ENCODE measurements at places on chromosomes 11 and 22.
A peak's percentile ranks its signal among the peaks of the same experiment; 100 is the strongest.

DNA sequence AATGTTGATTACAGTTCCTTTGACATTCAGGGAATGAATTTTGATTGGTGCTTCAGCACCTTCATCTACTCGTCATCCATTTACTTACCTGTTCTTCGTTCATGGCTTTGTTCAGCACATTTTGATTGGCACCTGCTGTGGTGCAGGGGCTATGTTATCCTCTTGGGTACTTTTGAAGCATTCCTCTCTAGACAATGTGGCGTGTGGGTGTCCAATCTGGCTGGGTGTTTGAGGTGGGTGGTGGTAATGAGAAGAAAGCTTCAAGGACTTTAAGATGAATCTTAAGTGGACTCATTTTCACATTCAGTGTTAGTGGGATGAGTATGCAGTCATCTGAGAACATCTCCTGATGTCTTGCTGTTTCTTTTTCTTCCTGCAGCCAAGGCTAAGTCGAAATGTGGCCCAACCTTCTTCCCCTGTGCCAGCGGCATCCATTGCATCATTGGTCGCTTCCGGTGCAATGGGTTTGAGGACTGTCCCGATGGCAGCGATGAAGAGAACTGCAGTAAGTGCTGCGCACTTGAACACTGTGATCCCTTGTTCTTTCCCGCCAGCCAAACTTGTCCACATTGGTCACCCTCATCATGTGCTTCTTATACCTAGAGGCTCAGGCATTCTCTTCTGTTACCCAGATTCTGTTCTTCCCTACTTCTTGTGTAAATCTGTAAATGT is 137.5 kb downstream of the LDLRAD3 start:
- DNase-seq, result no peak

GRCh38 chr11:405323-405953 is 9.4 kb downstream of the SIGIRR start:
- DNase-seq, result no peak

- no peak for DNase-seq
Measured at GRCh38 chr22:28981818-28982499, 79.7 kb downstream of the C22orf31 start.

DNA sequence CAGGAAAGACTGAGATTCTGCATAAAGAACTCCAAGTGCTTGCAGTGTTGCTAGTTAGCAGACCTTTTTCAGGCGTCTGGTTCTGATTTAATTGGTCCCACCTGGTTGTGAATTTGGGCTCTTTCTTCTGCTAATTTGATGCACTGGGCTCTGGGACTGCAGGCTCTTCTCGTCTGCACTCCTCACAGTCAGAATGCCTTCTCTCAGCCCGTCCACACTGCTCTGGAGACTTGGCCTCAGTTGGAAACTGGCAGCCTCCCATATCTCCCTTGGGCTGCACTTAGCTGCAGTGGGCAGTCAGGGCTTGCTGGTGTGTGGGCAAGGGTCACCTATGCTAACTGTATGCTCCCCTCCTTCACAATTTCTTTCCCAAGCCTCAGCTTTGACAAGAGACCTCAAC is 1.5 kb downstream of the TRIM6 start:
- DNase-seq, result no peak

DNA sequence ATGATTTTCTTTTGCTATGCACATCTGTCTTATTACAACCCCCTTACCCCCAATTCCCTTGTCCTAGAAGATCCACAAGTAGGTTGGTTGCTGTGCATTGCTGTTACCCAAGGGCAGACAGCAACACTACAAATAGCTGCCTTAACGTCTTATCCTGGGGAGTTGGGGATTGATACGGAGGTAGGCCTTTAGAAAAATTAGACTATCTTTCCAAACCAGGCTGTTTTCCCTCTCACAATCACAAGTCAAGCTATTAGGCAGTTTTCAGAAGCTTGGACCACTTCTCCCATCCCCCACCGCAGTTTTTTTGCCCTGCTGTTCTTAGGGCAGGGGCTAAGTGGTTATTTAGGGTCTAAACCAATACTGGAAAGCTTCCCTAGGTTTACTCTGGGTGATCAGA is 2.8 kb upstream of the PHLDB1 start:
- no peak for DNase-seq

DNA sequence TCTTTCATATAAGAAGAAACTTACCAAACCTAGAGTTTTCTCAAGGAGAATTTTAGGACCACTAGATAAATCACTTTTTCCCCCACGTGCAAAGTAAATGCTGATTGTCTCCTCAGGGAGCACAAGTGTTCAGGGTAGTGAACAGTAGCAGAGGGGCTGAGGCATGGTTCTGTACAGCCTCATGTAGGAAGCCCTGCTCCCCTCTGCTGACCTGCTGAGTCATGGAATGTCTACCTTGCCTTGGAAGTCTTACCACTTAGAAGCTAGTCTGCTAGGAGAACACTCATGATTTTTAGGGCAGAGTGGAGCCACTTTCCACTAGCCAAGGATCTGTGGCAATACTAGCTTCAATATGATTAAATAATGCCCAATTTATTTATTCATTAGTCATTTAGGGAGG is 2120.6 kb upstream of the RAG2 start:
- no peak for DNase-seq

GRCh38 chr11:31651208-31651607 is 141.6 kb downstream of the ELP4 start:
- DNase-seq, result no peak

- no peak for DNase-seq
Measured at GRCh38 chr22:31269892-31270579, 22.3 kb downstream of the PIK3IP1 start.

DNA sequence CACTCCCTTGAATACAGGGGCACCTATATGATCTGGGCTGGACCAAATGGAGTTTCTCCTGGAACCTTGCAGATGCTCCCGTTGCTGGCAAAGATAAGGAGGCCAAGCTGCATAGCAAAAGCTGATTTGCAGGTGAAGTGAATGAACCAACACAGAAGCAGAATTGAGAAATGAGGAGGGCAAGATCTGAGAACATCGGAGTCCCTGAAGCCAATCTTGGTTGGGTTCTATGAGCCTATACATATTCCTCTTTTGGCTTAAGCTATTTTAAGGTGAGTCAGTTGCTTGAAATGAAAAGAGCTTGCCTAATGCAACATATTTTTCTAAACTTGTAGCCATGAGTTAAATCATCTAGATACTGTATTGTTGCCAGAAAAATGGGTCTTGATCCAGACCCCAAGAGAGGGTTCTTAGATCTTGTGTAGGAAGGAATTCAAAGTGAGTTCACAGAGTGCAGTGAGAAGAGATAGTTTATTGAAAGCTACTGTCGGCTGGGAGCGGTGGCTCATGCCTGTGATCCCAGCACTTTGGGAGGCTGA is 23.5 kb downstream of the WEE1 start:
- DNase-seq, result no peak

DNA sequence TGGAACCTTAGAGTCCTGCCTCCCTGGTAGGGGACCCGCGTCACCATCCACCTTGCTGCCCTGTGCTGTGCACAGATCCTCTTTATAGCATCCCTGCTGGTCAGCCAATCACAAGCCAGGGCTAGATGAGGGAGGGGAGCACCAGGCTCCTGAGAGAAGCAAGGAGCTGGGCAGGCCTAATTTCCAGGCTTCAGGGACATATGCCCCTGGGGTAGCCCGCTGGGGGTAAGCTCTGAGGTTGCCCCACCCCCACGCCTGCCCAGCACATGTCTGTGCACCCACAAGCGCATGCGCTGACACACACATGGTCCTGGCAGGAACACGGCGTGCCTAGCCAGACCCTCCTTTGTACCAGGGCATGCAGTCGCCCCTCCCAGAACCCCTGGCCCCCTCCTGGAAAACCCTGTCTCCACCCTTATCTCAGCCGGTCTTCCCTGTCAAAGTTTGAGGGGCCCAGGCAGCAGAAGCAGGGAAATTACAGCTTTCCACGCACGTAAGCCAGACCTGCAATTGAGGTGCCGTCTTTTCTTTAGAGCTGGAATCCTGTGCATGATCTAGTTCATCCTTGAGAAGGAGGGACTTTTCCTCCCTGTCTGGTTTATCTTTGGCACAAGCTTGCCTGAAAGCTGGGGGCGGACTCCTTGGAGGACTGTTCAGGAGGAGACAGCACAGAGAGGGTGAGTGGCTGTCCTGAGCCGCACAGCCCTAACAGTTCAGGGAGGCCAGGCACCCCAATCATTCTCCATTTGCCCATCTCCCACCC is 2.1 kb downstream of the SSTR3 start:
- DNase-seq, result no peak

DNA sequence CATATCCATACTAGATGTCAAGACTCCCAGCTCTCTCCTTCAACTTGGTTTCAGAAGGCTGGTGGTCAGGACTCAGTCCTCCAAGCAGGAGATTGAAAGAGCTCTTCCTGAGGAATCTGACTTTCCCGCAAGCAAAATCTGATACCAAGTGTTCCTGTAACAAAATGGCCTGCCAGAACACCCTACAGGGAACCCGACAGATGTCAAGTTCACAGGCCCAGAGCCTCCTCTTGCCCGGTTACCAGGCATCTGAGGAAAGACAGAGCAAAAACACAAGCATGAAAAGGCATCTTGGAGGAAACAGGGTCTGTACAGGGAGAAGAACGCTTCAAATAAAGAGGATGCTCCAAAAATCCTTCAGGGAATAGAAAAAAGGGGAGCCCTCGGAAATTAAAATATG is 8.7 kb upstream of the KCNJ5 start:
- DNase-seq, result no peak

- DNase-seq, result peak; percentile 93
Measured at GRCh38 chr11:63505857-63506528, at the start of gene LGALS12. Gene LGALS12 (plus strand): TSS chr11:63506084. CDS start chr11:63506459, 375 bp downstream.

DNA sequence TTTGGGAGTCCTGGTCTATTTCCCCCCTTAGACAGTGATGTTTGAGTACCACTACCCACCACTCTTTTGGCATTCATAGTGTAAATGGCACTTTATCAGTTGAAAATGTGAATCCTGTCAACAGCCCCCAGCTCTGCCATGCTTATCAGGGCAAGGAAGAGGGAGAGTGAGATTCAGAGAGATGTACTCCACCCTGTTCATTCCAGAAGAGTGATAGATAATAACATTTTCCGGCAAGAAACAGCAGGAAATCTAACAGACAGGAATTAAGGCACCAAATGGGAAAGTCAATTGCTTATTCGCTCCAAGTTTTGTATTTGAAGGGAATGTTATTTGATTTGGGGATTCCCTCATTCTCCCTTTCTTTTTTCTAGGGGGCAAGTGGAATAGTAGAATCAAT is 681.9 kb downstream of the NTM start:
- DNase-seq, result no peak

DNA sequence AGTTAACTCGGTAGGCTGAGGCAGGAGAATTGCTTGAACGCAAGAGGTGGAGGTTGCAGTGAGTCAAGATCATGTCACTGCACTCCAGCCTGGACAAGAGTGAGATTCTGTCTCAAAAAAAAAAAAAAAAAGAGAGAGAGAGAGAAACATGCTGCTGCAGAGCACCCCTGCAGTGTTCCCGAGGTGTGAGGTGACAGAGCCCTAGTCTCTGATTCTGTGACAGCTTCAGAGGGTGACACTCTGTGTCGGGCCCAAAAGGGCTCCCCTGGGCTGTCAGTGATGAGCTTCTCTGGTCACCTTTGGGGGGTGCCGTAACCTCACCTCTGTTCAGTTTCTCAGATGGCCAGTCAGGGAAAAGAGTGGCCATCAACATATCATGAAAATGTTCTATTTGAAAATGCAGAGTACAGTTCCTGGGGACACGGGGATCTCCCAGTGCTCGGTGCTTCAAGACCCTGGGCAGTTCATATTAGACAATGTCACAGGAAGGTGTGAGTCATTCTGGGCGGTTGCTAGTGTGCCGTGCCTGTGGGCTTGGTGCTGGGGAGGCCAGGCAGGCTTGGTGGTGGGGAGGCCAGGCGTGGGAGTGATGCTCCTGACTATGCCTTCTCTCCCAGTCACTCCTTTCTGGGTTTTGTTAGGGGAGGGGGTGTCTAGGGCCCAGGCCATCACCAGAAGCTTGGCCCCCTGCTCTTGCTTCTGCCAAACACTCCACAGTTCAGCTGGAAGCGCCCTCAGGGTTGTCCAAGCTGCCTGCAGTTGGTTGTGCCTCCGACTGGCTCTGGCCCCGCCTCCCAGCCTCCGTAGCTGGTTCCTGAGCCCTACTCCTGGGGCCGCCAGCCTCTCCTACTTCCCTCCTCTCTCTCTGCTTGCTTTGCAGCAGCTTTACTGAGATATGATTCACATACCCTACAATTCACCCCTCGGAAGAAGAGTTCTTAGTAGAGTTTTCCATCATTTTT is 52.5 kb upstream of the CLDN5 start:
- DNase-seq, result peak; percentile 73

DNA sequence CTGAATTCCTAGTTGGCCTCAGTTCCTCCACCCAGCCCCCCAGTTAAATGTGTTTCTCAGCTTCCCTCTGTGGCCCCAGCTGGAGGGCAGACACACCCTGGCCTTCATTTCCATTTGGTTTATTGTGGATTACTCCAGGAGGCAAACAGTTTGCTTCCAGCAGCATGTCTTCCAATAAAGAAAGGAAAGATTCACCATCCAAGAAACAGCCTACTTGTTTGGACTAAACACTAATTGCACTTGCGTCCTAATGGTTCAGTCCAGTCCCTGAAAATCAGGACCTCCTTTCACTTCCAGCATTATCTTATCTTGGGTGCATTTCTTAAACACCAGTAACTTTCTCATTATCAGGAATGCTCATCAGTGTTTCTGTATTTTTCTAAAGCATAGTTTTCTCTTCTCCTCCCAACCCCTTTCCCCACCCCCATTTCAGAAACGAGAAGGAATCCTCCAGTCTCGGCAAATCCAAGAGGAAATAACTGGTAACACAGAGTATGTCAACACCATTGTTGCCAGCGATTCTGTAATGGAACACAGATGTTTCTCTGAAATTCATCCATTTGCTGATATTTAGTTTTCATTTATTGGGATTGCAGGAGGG is 130.9 kb downstream of the PARVA start:
- DNase-seq, result no peak

- peak; percentile 12 for DNase-seq
Measured at GRCh38 chr11:95925011-95925410, 1.1 kb upstream of the MTMR2 start.

DNA sequence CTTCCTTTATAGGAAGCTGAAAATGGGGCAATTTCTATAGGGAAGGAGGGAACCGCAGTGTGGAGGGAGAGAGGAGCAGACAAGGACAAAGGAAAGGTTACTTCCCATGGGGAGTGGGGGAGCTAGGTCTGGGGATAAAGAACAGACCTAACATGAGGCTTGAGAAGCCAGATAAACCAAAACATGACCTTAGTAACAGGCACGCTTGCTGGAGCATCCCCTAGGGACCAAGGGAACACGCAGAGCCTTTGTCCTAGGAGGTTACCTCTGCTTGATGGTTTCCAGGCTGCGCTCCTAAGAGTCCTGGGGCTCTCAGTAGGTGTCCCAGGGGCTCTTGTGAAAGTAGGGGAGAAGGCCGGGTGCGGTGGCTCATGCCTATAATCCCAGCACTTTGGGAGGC is 271.4 kb upstream of the NCAM1 start:
- no peak for DNase-seq

DNA sequence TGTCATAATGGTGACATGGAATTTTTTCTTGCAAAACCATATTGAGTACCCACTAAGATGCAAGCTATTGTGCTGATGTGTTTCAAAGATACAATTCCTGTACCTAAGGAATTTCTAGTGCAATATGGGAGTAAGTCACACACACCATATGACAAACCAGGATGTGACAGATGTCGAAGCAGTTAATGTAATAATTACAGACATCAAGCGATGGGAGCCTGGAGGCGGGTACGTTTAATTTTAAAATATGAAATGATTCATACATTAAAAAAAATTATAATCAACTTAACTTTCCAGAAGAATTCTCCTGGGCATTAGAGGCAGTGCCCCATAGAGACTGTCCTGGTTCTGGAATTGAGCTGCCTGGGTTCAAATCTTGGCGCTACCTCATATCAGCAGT is 6.0 kb downstream of the SYCE3 start:
- DNase-seq, result no peak

GRCh38 chr11:70625582-70626518 is 227.5 kb downstream of the CTTN start:
- DNase-seq, result no peak

- DNase-seq, result no peak
Measured at GRCh38 chr22:39317084-39317774, 2.2 kb downstream of the RPL3 start.

All from AML-193 (cell line).